ENCODE measurements at places on chromosomes 1 and 21. TPM values are rescaled to one million over a fixed set of nuclear protein-coding genes. Genes with fewer than 3 reads are reported as not detected.

The TENT5C gene
- total RNA-seq = 0.25 TPM

The C1orf167 gene
- total RNA-seq = not detected

The CRTC2 gene
- total RNA-seq = 7.2 TPM

The CHI3L2 gene
- total RNA-seq = not detected

The NES gene
- 170 TPM for total RNA-seq

The PTPN22 gene
- total RNA-seq = not detected

The TMEM51 gene
- 25.2 TPM for total RNA-seq

The FAM72C gene
- 4.1 TPM for total RNA-seq

The TTC22 gene
- not detected for total RNA-seq

The NR0B2 gene
- total RNA-seq = not detected

The ANKRD34A gene
- 2.5 TPM for total RNA-seq

The RGS16 gene
- total RNA-seq = not detected

The STIL gene
- 16.1 TPM for total RNA-seq

The ATXN7L2 gene
- 2.9 TPM for total RNA-seq

The COL16A1 gene
- 50.5 TPM for total RNA-seq

The CELF3 gene
- total RNA-seq = not detected

The SPTA1 gene
- not detected for total RNA-seq

The FLG2 gene
- not detected for total RNA-seq

The UBASH3A gene
- not detected for total RNA-seq

The UCK2 gene
- 125 TPM for total RNA-seq
